ENCODE measurements at places on chromosomes 7 and 10.

GRCh38 chr7:1043552-1044188, 676 bp upstream of the GPR146 start:
- DNase-seq: no peak

- DNase-seq: no peak
Observed at GRCh38 chr7:128740996-128741395, 1.8 kb downstream of the CALU start.

GRCh38 chr10:13787015-13787421, 200.3 kb downstream of the PRPF18 start:
- no peak for DNase-seq

DNA sequence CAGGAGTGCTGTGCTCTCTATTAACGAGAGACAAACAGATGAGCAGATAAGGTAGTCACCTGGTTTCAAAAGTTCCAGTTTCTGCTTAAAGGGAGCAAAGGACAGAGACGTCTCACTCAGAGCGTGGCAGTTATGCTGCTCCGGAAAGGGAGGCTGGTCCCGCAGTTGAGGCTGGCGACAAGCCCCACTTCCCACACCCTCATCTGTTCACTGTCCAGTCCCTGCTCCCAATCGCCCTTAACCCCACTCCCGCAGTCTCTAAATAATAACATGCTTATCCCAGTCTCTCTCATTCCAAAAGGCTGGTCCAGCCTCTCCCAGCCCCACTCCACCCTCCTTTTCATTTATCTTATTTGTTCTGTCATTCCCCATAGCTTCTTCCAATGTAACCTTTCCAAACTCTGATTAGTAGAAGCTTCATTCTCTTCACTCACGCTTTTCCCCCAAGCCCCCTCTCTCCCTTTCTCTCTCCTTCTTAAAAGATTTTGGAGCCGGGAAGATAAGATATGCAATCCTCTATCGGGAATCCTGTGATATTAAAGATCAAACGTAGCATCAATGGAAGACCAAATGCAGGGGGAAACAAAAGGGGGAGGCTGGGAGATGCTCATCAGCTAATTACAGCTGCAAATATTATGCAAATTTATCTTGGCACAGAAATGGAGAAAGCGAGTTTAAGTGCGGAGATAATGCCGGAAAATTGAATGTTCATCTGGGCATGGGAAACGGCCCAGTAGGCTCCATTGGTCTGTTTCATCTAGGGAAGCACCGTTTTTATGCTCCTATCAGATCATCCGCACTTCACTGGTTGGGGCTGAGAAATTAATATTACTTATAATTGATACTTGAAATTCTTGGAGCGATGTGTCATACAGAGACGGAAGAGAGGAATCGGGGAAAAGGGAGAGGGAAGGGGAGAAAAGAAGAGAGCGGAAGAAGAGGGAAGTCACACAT, 16.3 kb upstream of the GATA3 start:
- no peak for DNase-seq

GRCh38 chr7:132806834-132807233, 230.6 kb upstream of the PLXNA4 start:
- no peak for DNase-seq

GRCh38 chr7:35359423-35359822, 105.5 kb upstream of the TBX20 start:
- DNase-seq: no peak

DNA sequence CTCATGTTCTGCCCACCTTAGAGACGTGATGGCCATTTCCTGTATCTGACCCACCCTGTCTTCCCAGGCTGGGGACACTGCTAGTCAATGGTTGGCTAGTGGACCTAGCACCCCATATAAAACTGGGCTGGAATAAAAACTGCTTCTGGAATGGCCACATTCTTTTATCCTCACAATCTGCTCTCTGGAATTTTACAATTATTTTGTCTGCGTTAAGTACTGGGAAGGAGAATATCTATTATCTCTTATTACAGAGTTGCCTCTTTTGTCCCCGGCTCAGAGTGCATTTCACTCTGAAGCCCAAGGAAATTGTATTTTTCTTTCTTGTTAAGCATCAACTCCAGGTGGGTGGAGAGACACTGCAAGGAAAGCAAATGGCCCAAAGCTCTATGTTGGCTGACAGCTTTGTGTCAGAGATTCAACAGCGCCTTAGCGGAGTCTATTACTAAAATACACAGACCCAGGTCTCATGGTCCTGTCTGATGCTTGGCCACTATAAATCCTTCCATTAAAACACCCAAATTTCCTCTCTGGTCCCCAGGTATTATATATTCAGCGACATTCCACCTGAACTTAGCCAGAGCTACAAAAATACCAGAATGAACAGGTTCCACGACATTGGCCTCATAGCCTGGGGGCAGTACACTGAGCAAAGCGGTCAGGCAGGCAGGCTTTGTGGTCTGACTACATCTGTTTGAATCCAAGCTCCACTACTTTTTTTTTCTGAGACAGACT, 121.7 kb downstream of the PRPF18 start:
- DNase-seq: no peak

- DNase-seq: no peak
Observed at GRCh38 chr10:71239946-71240795, 27.8 kb downstream of the UNC5B start.

GRCh38 chr10:33330543-33331378, 3.7 kb downstream of the NRP1 start:
- DNase-seq: no peak

DNA sequence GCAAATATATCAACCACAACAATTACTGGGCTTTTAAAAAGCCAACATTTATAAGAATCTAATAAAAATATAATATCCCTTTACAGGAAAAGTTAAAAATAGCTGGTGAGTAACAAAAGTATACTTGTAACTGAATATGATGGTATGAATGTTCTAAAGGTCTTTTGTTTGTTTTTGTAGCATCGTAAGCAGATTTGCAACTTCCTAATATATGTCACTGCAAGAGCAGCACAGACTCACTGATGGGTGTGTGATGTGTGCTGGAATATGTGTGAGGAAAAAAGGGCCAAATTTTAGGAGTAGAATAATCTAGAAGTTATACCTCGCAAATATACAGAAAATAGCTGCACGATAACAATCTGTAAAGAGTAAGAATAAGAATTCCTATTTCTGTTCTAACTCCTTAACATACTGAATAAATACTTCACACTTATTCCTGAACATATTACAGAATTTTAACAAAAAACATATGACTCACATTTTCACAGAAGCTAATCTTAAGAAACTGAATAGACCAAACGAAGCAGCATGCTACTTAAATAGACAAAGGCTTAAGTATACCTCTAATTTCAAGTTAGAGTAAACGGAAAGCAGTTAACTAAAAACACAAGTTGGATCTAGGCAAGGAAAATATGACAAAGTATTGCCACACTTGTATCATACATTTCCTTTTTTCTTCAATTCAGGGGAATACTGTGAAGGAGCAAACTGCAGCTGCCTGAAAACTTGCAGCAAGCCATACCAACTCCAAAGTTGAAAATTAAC, 9.6 kb downstream of the ETV1 start:
- DNase-seq: no peak

DNA sequence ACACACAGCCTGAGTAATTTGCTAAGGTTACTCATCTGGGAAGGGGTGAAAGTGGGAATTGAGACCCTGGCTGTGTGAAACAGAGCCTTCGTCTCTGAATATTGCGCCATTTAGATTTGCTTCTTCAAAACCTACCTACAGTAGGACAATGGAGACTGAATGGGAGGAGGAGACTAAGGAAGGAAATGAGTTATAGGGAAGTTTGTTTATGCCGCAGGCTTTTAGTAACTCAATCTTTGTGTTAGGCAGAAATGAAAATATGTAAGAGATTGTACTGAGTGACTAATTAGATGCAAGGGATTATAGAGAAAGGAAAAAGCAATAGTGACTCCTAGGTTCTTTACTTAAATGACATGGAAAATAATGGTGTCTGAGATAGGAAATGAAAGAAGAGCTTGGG, 80.2 kb downstream of the KCND2 start:
- no peak for DNase-seq

DNA sequence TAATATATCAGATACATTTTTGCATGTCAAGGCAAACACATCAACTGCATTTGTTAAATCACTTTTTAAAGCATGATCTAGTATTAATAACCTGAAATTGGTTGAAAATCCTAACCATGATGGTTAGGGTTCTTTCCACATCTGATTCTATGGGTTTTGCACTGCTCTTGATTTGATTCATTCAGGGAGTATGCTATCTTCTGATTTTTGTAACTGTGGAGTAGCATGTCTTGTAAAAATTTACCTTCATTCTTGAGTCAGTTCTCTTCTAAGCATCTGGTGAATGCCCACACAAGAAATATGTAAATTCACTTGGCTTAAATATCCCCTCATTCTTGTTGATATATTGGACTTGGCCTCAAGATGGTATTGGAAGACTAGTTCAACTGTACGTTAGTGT, 178.7 kb downstream of the KLF6 start:
- no peak for DNase-seq

DNA sequence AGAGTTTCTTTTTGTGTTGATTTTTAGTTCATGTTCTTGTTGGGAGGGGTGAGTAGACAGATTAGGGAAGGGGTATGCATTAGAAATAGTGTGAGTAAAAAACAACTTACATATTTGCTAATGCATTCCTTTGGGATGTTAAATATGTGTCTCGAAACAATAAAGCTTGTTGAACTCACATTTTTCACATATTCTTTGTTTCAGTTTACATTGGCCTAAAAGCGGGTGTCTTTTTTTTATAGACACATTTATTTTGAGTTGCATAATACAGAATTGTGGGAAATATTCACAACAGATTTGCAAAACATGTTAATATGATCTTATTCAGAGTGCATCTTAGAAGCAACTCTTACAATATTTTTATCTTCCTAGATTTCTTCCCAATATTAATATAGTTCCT, 337.5 kb upstream of the CNTNAP2 start:
- no peak for DNase-seq

DNA sequence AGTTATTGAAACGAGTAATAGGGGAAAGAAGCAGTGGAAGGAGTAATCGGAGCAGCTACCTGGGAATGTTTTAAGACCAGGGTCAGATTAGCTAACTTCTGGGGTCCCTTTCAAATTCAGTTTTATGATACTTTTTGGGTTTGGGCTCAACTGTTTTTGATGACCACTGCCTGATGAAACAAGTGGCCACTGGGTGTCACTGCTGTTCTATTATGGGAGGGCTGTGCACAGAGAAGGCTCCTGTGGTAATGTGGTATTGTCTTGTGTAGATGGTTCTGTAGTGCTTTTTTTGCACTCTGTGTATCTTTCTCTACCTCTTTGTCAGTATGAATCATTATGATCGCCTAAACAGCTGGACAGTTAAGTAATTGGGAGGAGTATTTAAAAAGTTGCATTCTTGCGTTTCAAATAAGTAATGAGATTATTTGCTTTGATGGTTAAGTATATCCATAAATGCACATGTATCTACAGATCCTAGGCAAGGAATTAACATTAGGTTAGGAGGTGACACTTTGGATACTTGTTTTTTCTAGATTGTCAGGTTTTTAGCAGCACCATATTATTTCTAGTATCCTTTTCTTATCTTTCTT, 128.4 kb downstream of the ABCA13 start:
- DNase-seq: no peak

DNA sequence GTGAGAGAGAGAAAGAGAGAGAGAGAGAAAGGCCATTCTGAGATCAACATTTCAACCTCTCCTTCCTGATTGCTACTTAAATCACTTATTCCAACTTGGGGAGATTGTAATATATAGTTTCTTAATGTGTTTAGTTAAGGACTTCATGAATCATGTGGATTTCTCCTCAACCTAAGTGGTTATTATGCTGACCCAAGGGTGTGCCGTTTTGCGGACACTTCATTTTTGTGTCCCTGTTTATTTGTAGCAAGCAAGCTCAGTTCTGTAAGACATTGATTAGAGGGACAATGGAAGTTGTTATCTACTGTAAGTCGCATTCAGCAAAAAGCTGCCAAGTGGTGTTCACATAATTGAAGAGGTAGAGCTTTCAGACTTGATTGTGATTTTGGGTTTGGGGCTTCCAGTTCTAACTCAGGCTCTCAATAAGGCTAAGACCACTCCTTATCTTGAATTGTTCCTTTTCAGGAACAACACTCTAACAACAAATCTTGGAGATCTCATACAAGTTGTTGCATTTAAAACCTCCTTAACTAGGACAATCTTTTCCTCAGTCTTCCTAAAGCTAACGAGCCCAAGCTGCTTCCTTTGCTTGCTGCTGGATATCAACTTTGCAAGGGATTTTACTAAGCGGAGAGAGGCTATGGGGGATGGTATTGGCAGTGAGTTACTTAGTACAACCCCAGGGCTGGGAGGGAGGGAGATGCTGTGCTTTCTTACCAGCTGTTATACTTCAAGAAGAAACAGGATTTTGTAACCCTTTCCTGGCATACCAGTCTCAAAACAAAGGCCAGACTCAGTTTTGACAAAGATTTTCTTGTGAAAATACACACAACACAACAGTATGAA, 19.8 kb upstream of the COL1A2 start:
- DNase-seq: no peak

- no peak for DNase-seq
Observed at GRCh38 chr10:9625304-9625703, 1392.4 kb upstream of the CELF2 start.
